ENCODE measurements at places on chromosomes 5 and 9.

DNA sequence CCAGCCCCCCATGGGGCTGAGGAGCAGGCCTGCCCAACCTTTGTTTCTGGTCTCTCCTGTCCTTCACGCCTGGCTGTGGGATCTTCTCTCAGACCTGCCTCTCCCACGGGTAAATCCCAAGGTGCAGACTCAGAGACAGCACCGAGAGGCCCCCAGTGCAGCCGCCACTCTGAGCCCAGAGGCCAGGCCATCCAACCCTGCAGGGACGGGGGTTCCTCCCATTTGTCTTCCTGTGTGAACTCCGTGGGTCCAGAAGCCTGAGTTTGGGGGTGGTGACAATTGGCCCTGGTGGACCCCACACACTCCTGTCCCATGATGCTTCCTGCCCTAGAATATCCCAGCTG is 123.4 kb downstream of the ADAMTS2 start:
- DNase-seq = no peak

GRCh38 chr9:134496413-134497282 is 145.0 kb upstream of the COL5A1 start:
- no peak for DNase-seq

DNA sequence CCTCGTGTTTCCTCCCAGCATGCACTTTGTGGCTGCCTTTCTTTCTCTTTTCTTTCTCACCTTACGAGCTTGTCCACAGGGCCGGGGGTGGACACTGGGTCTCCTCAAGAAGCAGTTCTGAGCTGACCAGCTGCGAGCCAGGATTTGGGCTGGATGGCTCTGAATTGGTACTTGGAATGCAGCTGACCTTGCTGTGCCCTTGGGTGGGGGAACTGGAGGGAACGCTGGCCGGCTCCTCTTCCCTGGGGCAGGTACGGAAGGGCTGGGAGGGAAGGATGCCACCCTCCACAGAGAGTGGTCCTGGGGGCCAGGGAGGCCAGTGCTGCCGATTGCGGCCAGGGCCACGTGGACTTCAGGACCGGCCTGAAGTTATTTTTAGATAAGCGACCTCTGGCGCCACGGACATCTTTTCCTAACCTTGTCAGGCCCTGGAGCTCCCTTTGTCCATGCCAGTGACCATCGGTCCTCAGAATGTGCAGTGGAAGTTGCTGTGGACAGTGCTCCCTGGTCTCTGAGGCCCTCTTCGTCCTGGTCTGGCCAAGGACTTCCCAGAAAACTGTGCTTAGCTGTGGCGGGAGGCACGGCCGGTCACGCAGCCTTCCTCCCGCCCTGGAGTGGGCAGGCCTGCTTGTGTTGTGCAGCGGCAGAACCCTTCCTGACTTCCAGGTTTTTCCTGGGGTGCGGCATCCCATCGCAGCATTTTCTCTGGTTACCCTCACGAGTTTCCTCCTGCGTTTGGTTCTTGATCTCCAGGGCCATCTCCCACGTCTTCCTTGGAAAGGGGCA is 13.5 kb upstream of the AHRR start:
- no peak for DNase-seq

- no peak for DNase-seq
Observed at GRCh38 chr5:106331415-106331814, 1339.3 kb downstream of the EFNA5 start.

DNA sequence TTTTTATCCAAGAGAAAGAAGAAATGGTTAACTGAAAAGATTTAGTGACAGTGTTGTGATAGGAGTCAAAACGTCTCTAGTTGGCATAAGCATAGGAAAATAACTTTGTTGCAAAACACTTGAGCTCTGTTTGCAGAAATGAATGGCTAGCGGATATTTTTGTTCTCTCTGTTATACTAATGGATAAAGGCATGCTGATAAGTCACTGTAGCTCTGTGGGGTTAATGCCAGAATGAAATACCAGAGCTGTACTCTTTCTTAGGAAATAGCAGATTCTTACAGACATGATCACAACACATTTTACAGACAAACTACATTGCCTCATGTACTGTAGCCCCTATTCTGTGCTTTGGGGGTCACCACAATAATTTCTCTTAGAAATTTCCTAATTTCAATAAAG is 202.8 kb downstream of the DMRTA1 start:
- DNase-seq = no peak

DNA sequence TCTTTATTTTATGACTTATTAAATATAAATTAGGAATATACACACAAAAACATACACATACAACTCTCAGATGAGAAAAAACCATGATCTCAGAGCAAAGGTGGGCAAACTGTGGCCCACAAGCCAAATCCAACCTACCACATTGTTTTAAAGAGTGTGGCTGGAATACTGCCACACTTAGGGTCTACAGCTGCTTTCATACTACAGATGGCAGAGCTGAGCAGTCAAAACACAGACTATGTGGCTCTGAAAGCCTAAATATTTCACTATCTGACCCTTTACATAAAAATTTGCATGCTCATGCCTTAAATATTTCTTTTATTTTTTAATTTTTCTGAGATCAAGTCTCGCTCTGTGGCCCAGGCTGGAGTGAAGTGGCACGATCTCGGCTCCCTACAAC is 28.3 kb downstream of the LEAP2 start:
- no peak for DNase-seq

DNA sequence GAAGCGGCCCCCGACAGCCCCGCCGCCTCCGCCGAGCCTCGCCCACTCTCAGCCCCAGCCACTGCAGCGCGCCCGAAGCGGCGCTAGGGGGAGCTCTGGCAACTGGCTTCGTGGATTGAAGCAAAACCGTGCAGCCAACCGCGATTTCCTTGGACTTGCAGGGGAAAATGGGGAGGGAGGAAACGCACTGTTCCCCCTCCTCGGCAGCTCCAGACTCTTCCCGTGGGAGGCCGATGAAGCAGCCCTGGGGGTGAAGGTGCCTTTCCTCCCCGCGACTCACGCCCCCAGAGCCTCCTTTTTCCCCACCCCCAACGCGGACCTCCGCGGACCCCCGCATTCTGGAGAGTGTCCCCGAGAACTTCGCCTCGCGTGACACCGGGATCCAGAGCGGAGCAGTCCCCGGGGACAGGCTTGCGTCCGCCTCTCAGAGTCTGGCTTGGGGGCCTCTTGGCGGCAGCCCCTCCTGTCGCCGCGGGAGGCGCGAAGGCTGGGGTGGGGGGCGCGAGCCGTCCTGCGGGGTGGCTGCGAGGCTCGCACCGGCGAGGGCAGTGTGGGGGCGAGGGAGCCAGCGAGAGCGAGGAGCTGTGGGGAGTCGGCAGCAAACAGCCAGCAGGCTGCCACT is 3.8 kb downstream of the IER5L start:
- DNase-seq = peak; percentile 91

DNA sequence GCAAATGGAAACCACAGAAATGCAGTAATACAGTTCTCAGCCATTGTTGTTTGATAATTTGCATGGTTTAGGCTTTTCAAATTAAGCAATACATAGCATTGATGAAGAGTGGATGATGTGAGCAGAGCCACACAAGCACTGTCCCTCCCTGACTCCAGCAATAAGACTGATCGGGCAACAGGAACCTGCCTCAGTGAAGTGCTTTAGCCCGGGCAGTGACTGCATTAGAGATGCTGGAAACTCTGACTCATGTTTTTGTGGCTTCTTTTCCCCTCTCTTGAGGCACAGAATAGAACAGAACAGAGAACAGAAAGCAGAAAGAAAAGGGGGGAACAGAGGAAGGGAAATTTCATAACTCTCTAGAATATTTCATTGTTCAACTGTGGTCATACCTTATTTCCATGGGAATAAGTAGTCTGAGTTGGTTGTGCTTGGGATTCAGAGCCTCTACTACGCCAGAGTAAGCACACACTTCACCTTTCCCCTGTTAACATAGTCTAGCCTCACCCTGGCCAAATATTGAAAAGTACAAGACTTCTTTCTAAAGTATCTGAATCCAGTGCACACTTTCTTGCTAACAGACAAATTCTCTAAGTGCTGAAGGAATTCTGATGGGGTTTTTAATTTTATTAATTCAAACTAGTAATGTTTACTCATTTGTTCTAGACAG is 164.8 kb upstream of the VCAN start:
- DNase-seq = no peak

- DNase-seq = no peak
Observed at GRCh38 chr9:12770261-12770660, 4.6 kb upstream of the LURAP1L start.

DNA sequence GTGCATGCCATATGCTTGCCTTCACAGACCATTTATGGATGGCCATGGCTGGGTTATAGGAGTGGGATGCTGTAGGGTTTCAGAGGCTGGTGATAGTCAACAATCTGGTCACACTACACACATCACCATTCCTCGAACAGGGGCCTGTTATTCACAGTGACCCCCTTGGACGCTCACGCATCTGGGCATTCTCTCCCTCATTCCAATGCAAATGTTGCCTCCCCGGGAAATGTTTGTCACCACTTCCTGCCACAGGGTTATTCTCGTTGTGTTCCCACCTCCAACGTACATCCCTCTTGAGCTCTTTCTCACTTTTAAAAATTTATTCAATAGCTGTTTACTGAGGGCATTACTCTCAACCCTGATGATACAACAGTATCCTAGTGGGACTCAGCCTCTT is 135.4 kb downstream of the SCAMP1 start:
- DNase-seq = no peak

DNA sequence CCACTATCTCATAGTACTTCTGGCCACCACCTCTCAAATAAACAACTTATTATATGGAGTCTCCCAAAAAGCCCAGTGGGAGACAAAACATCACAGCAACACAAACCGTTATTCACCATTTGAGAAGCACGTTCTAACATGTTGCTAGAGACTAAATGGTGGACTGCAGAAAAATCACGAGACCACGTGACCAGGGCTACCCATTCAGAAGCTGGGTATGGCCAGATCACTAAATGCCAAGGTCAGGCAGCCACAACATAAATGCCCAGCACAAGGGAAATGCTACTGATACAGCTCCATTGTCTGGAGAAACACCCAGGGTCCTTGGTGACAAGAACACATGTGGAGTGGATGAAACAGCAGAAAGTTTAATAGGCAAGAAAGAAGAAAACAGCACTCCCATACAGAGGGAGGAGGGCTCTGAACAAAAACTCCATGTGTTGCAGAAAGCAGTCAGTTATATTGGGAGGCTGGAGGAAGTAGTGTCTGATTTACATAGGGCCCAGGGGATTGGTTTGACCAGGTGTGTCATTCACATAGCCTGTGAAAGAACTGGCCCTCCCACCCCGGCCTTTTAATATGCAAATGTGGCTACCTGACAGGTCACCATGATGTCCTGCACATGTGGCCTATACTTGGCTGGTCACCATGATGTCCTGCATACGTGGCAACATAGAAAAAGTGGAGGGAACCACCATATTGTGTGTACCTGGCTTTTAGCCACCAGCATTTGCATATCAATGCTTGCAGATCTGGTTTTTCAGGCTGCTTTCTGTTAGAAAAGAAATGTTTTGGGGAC is 97.2 kb downstream of the TRIM36 start:
- no peak for DNase-seq

DNA sequence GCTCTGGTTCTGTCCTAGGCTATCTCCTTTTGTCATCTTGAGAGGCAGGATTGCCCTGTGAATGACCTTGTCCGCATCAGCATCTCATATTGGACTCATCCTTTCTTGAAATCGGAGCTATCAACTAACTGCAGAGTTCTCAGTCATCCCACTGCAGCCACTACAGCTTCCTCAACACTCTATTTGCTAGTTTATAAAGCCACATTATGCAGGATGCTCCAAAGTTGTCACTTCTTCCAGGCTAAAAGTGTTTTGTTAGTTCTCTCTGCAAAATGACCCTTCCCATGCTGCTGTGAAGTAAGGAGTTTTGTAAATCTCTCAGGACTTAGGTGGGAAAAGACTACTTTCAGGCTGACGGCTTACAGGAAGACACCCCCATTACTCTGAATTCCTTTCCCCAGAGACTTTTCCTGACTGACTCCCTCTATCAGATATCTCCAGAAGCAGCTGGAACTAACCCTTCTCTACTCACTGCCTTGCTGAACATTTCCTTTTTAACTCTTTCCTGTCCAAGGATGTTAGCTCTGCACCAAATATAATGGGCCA is 257.6 kb downstream of the NFIB start:
- DNase-seq = peak; percentile 21

GRCh38 chr5:95641741-95642220 is 4.8 kb upstream of the RFESD start:
- DNase-seq = no peak

Measured in BE2C (cell line).